NCI-H1048 (cell line): ENCODE measurements at places on chromosomes 7 and 10.

- no peak for DNase-seq
These were observed at the start of gene HOXA11 for GRCh38 chr7:27185013-27185853. Gene HOXA11 (minus strand): TSS chr7:27185232. CDS start chr7:27185144, 88 bp downstream.

DNA sequence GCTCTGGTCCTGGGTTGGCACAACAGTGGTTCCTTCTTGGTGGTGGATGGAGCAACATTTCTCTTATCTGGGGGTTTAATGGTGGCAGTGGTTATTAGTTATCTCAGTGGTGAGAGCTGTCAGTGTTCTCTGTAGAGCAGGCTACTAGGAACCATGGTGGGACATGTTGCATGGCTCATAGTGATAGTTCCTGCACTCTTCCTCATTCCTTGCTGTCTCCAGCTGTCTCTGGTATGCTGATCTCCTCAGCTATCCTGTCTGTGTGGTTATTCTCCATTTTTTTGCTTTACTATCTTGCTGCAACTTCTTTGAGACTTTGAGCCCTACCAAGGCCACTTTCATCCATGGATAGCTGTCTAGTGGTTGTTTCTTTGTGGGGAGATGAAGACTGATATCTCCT, 44.0 kb downstream of the CCDC7 start:
- DNase-seq, result no peak

DNA sequence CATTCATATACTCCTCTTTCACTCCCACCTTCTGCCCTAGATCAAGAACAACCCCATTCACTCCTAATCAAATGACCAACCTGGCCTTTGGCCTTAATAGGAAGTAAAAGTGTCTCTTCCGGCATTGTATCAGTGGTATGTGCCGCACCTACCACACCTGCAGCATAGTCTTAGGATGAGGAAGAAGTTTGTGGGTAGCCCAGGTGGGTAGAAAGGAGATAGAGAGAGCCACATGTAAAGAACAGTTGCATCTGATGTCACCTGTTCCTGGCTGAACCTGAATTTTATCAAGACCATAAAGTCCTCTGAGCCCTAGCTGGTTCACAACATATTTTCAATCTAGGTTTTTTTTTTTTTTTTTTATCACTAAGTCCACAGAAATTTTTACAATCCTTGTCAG, 55.5 kb upstream of the PTPN12 start:
- no peak for DNase-seq

- no peak for DNase-seq
These were observed 30.9 kb upstream of the MAT1A start for GRCh38 chr10:80320377-80320776.

- no peak for DNase-seq
These were observed 24.9 kb upstream of the CACNA2D1 start for GRCh38 chr7:82468435-82468834.

DNA sequence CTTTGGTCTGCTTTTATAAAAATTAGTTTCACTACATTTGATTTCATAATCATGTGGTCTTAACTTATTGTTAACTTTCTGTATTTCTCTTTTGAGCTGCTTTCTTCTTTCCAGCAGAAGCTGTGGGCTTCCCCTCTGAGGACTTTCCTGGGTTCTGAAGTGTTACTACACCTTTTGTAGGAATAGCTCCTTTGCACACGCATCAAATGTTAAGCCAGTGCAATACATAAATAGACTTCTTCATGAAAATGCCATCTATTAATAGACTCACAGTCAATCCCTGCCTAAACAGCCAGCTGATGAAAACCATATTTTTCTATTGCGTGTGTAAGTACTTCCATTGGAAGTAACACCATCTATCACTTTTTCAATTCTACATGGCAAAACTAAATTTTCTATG, 1.5 kb downstream of the ABCB4 start:
- DNase-seq, result no peak

- no peak for DNase-seq
These were observed 82.5 kb downstream of the ZNF467 start for GRCh38 chr7:149690688-149691446.

- DNase-seq, result no peak
These were observed 55.4 kb downstream of the ARHGAP21 start for GRCh38 chr10:24668247-24668646.

DNA sequence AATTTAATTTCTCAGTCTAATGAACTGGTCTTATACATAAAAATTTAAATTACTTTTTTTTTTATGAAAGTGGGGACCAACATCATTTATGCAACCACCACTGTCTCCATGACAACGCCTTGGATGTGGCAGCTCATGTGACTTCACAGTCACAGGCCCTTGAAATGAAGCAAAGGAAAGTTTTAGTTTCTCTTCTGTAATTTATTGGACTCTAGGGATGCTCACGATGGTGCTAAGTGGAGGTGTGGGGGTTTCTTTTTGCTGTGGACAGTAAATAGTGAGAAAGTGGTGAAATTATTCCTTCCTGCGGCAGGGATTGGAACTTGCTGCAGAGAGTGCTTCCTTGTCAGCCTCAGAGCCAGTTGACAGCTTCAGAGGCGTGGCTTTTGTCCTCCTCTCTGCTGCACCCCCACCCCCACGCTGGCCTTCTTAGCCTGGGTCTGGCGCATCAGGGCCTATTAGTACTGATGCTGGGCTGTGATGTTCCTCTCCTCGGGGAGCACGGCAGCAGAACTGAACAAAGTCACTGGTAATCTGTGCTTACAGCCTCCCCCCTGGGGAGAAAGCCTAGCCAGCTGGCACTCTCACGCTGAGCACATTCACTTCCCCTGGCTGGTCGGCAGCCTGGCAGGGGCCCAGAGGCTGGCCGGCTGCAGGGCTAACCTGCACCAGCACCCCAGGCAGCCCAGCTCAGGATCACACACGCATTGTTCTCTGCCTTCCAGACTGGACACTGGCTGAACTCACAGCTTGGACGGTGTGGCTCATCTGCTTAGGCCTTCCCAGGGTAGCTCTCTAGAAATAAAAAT, 517.5 kb upstream of the GALNT17 start:
- DNase-seq, result no peak

GRCh38 chr7:79770063-79770462, 316.6 kb upstream of the MAGI2 start:
- no peak for DNase-seq

- no peak for DNase-seq
These were observed 521.2 kb downstream of the TCERG1L start for GRCh38 chr10:130790339-130790738.

DNA sequence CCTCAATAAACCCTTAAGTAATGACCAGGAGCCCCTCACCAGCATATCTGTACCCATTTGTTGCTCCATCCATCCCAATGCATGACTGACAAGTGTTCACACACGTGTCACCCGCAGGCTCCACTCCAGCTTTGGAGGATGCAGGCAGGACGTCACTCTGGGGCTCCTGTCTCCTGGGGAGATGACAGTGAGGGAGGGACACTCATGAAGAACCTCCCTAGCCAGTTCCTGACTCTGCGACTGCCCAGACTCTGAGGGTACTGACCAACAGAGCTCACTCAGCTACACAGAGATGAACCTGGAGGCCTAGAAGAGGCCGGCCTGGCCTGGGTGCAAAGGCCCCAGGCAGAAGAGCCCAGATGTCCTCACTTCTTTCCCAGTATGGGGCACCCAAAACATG, 135.1 kb upstream of the RET start:
- no peak for DNase-seq

DNA sequence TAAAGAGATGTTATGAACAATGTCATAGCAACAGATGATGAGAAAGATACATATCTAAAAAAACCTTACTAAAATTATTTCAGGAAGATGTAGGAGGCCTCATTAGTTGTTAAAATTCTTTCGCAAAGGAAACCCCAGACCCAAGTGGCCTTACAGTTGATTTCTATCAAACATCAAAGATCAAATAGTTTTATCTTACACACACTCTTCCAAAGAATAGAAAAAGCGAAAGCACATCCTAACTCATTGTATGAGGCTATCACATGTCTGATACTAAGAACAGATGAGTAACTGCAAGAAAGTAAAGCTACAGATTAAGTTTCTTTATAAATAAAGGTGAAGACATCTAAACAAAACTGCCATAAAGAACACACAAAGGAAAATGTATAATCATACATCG, 82.9 kb upstream of the GDF10 start:
- DNase-seq, result no peak
